ENCODE measurements at places on chromosomes 16 and 17.

- DNase-seq = no peak
Measured at GRCh38 chr16:70453892-70454221, 538 bp upstream of the FCSK start.

DNA sequence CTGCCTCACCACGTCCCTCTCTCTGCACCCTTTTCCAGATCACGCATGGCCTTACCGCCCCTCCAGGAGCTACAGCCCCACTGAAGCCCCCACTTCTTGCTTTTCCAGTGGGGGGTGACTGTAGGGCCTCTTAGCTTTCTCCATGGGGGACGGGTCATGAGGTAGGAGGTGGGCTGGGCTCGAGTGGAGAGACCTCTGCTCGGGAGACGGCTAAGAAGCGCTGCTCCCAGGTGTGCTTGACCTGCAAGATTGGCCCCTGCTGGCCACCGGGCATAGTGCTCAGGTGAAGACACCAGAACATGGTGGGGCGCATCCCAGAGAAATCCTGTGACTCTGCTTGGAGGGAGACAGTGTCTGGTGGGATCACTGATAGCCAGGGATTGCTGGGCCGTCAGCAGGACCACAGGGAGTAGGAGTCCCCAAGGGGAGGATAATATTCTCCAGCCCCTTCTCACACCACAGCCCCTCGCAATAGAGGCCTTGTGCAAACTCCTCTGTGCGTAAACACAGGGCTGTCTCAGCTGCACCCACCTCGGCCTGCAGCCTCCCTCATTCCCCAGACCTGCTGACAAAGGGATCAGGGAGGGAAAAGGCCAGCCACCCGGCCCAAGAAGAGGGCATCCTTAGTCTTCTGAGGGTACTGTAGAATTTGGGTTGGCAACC, 8.9 kb upstream of the GALK1 start:
- no peak for DNase-seq

DNA sequence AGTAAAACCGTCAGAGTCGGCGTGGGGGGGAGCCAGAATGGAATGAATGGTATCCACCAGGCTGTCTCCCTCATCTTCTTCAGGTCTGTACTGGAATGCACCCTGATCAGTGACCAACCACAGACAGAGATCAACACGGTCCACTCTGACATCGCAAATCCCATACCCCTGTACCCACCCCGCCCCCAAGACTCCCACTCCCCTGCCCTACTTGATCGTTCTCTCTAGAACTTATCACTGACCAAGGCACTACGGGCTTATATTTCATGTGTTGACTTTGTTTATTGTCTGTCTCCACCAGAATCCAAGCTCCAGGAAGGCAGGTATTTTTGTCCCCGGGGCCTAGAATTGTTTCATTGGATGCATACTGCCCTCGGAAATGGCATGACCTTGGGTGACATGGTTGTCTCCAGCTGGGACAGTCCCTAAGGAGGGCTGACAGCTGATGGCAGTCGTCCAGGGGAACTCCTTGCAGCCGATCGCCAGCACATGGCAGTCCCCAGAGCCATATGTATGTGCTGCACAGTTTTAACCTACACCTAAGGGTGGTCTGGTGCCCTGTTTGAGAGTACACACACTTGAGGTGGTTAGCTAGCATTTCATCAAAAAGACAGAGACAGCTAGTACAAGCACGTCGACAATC, 526 bp upstream of the MFSD6L start:
- DNase-seq = no peak

GRCh38 chr17:2183346-2183745, 120.2 kb downstream of the SMG6 start:
- no peak for DNase-seq

DNA sequence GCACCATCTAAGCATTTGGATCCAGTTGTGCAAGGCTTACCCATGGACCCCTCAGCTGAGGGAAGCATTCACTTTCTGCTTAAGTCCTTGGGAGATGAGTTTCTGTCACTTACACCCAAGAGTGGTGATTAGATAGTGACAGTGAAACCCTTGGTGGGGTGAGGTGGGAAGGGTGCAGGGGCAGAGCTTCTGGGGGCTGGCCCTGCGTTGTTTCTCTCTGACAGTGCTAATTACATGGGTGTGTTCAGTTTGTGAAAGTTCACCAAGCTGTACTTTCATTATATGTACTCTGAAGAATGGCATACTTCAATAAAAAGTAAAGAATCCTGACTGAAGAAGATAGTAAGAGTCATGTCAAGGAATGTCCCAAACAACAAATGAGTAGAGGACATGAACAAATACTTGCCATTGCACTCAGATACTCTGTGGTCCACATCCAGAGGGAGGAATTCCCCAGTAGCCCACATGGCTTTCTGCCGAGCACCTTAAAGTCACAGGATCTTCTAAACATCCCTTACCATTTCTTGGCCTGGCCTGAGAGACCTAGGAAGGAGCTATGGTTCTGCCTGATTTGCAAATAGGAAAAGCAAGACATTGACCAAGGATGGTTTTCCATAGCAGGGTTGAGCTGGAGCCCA, 8.4 kb downstream of the CHST6 start:
- no peak for DNase-seq

- no peak for DNase-seq
Measured at GRCh38 chr16:88356727-88357199, 26.0 kb upstream of the ZNF469 start.

GRCh38 chr17:2282297-2282873, 21.2 kb downstream of the SMG6 start:
- no peak for DNase-seq
